Cortex of kidney (tissue), 1 donor: ENCODE measurements at places on chromosomes 16 and 17.

- no peak for DNase-seq
Observed at GRCh38 chr16:66619534-66620428, 15.3 kb downstream of the CMTM3 start.

DNA sequence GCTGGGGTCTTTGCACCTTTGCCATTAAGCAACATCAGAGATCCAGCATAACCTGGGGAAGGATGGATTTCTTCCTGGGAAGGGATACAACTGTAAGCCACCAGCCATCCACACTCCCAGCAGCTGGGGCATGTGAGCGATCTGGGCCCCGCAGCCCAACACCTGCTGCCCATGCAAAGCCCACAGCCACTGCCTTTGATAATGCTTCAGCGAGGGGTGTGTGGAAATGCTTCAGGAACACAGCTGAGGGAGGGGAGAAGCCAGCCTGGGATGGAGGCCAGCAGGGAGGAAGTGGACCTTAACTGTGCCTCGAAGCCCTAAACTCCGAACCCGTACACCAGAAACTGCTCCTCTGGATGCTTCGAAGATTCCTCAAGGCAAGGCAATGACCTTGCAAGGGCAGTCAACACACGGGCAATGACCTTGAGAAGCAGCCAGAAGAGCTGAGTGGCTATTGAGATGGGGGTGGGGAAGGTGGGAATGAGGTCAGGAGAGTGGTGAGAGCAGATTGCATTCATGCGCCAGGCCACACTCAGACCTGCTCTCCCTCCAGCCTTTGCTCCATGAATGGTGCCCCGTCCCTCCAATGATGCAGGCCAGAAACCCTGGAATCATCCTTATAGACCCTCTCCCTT, 49.1 kb downstream of the KATNIP start:
- DNase-seq = no peak

- DNase-seq = no peak
Observed at GRCh38 chr16:10231563-10231962, 49.3 kb upstream of the GRIN2A start.

DNA sequence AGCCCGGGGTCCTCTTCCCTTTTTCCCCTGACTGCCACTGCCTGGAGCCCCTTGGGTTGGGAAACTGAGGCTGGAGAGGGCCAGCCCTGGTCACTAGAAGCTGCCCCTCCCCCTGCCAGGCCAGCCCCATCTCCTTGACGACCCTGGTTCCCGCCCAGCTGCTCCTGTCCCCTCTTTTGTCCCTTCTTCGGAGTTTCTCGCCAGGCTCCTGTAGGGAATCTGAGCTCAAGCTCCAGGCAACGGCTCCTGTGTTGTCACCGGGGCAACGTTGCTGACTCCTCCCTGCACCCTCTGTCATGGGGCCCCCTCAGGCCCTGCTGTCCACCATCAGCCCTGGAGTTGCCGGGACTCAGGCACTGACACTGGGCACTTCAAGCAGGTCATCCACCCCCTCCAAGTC, 5.7 kb downstream of the LLGL1 start:
- DNase-seq = no peak

GRCh38 chr16:23258919-23259237, 43.2 kb upstream of the SCNN1B start:
- no peak for DNase-seq

DNA sequence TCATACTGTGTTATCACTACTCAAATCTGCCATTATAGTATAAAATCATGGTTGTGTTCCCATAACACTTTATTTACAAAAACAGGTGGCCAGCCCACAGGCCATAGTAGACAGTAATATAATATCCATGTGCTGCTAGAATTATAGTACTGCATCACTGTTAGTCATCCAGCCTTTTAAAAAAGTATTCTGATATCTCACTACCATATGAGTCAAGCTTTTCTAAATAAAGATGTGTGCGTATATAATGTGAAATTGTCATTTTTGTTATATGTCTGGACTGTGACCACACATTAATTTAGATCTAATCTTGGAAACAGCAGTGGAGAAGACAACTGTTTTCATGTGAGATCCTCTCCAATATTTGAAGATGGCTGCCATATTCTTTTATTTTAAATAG, 1049.1 kb upstream of the GOT2 start:
- DNase-seq = no peak

DNA sequence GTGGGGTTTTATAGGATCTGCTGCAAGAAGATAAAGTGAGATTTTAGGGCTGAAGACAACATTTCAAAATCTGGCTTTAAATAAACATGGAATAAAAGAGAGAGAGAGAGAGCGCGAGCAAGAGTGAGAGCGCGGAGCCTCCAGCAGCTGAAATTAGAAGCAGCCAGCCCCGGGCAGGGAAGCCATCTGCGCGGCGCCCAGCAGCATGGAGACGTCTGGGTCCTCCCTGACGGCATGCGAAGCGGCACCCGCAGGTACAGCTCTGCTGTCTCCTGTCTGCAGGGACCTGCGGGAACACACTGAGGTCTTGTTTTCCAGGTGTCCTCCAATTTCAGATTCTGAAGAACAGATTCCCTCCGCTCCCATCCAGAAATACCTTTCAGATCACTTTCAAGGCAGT, 7.9 kb upstream of the BAIAP2 start:
- no peak for DNase-seq

- DNase-seq = no peak
Observed at GRCh38 chr16:57191056-57191571, 5.0 kb downstream of the RSPRY1 start.

DNA sequence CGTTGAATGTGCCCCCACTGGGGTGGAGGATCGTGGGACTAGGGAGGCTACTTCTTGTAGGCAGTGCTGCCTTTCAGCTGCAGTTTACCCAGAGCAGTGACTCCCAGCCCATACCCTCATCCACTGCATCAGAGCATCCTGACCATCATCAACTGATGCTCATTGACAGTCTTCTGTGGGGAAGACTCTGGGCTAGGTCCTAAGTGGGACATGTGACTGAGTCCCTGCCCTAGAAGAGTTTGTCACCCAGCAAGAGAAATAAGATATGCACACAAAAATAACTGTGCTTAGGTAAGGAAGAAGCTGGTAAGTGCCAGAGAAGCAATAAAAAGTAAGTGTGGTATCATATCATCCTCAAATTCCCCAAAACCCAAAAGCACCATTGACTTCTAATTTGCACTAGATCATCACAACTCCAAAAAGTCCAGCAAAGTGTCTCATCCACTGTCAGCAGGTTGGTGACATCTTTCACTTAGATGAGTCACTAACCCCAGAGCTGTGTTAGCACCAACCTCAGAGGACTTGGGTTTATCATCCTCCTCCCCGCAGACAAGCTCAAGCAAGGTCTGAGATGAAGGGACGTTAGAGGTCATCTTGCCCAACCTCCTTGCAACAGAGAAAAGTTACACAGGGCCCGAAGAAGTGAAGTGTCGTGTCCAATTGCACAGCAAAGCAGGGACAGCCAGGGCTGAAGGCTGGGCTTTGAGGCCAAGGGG, 99.0 kb downstream of the CCDC182 start:
- DNase-seq = no peak

GRCh38 chr17:74512624-74513091, 18.6 kb downstream of the CD300LB start:
- no peak for DNase-seq

DNA sequence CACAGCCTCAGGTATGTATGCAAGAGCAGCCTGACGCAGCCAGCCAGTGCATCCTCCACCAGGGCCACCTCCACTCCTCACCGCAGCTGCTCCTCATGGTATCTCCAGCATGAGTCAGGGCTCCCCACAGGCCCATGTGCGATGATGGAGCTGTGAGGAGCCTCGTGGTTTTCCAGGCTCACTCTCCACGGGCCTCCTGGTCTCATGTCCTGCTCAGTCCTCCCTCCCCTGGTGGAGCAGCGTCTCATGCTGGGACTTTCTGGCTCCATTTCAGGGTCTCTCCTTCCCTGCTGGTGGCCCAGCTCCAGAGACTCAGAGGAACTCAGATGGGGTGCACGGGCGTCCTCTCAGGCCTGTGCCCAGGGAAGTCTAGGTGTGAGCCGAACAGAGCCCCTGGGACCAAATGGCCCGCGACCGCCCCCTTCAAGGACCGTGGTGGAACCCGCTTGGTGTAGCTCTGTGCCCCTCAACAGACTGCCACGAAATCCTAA, 70.4 kb downstream of the METRNL start:
- DNase-seq = no peak

DNA sequence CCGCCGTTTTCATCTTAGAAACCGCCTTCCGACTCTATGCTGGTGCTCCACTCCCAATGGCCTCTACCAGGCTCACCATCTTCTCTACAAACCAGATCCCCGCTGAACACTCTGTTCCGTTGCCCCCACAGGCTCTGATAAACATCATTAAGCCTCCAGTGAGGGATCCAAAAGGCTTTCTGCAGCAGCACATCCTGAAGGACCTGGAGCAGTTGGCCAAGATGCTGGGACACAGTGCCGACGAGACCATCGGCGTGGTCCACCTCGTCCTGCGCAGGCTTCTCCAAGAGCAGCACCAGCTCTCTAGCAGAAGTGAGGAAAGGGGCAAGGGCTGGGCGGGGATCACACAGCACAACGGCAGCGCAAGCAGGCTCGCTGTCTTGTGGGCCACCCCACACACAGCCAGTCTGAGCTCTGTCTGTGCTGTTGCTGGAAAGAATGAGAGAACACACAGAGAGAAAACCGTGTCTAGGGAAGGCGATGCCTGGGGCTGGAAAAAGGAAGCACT, 33.5 kb upstream of the ENDOV start:
- no peak for DNase-seq

- DNase-seq = no peak
Observed at GRCh38 chr17:72530454-72530853, 409.6 kb downstream of the SOX9 start.

DNA sequence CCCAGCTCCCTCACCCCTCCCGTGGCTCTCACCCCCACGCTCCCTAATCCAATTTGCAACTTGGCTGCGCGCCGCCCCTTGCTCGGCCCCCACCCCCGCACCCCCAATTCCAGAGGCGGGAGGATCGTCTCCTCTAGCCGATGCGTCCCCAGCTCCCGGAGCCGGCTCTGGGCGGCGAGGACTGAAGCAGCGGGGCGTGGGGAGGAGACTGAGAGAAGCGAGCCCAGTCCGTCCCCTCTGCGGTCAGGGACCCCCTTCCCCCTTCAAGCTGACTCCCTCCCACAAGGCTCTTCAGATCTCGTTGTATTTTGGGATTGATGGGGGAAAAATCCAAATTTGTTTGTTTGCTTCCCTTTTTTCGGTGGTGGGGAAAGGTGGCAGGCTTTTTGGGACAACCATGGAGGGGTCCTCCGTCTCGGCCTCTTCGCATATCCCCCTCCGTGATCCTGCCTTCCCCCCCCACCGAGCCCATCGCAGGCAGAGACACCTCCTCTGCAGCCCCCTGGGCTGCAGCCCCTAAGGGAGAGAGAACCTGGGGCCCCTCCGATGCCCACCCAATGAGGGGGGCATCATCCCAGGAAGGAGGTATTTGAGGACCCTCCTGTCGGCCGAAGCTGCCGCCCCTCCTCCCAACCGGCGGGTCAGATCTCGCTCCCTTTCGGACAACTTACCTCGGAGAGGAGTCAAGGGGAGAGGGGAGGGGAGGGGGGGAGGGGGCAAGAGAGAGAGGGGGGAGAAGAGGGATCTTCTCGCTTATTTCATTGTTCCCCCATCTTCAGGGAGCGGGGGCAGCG, 466 bp downstream of the NEUROD2 start:
- DNase-seq = no peak

DNA sequence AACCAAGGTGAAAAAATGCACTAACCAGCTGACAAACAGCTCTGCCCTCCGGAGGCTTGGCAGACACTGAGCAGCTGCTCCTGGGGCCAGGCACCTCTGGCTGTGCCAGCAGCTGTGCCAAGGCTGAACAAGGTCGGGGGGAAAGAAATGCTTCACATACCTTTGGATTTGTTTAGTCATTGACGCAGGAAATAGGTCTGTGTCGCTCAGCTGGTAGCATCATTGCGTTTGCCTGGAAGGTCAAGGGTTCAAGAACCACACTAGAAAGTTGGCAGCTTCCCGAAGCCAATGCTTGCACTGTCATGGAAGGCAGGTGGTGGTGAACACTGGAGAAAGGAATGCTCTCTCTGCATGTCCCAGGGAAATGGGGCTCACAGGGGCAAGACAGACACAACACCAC, 63.5 kb downstream of the PCTP start:
- DNase-seq = no peak

- DNase-seq = no peak
Observed at GRCh38 chr17:7654832-7655540, 4.3 kb downstream of the ATP1B2 start.

DNA sequence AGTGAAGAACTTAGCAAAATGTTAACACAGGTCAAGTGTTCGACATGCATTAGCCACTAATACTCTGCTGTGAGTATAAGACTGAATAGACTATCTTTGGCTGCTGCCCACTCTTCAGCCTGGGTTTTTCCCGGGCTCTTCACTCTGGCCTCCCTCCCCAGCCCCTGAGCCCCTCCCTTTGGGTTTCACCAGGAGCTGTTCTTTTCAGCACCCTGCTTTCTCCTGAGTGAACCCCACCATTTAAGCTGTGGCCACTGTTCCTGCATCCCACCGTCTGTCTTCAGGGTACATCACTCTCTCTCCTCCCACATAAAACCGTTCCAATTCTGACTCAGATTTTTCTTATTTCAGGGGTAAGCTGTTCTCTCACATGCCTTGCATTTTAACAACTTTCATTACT, 92.0 kb upstream of the ASIC2 start:
- DNase-seq = no peak

- DNase-seq = no peak
Observed at GRCh38 chr16:81798311-81799137, 19.4 kb downstream of the PLCG2 start.

- DNase-seq = no peak
Observed at GRCh38 chr16:4828567-4829321, 18.3 kb downstream of the GLYR1 start.

- DNase-seq = no peak
Observed at GRCh38 chr17:43736389-43736788, 22.2 kb downstream of the SOST start.

GRCh38 chr17:48678141-48678971, 44.0 kb downstream of the PRAC1 start:
- DNase-seq = no peak
